ENCODE measurements at places on chromosomes 2 and 18.

DNA sequence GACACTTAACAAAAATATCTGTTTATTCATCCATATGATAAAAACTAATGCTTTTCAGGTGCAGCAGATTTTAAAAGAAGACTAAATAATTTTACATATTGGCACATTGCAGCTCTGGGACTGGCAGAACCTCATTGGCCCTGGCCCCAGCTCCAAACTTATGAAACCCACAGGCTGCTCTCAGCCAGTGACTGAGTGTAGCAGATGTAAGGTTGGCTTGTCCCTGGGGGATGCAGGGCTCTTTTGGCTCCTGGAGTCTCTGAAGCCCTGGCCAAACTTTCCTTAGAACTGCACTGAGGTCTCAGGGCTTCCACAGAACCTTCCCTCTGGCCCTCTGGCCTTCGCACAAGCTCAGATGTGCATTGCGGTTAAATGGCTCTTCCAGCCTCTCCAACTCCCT, 725.0 kb upstream of the SOX11 start:
- no peak for DNase-seq

GRCh38 chr2:192090911-192091310, 103.8 kb downstream of the TMEFF2 start:
- peak; percentile 3 for DNase-seq

GRCh38 chr2:27356056-27356381, 545 bp downstream of the GTF3C2 start:
- DNase-seq: peak; percentile 63

- no peak for DNase-seq
These were observed 331.1 kb downstream of the PTPRM start for GRCh38 chr18:7898181-7898580.

GRCh38 chr18:23878336-23878900, 136.1 kb upstream of the TTC39C start:
- no peak for DNase-seq
